Activated T-cell treated with anti-CD3 and anti-CD28 coated beads, Interleukin-2, amount 50 U/mL, for 48 hours (primary cell): ENCODE measurements at places on chromosomes 6 and 20.

DNA sequence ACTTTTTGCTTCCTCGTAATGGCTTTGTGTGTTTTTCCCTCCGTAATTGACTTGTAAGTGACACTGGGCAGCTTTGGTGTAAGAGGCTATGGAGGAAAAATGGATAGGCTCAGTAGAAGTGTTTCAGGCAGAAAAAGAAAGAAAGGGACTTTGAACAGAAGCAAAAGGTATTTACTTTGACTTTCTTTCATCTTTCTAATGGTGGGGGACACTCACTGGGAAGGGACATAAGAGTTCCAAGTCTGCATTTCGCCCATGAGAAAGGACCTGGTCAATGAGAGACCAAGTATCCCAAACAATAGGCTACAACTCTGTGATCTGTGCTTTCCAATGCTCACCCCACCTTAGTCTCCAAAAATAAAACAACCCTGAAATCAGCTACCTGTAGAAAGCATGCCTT lies 41.6 kb downstream of the NOX3 start:
- no peak for DNase-seq

DNA sequence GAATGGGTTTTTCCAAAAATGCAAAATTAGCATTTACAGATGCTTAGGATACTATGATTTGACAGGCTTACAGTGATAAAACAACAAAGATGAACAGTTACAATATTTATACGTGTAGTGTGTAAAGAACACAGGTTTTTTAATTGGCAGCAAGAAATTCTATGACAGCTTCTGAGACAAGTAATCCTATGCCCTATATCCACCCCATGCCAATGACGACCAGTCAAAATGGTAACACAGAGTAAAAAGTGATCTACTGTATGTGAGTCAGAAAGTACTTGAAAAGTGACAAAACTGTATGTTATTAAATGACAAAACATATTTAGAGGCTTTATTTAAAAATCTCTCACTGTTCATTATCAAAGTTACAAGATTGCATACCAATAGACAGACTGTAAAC lies 99.5 kb downstream of the PRDM1 start:
- no peak for DNase-seq

GRCh38 chr6:14130435-14131075 lies 13.0 kb downstream of the CD83 start:
- DNase-seq: no peak

GRCh38 chr20:44407402-44408184 lies 52.1 kb downstream of the HNF4A start:
- no peak for DNase-seq

DNA sequence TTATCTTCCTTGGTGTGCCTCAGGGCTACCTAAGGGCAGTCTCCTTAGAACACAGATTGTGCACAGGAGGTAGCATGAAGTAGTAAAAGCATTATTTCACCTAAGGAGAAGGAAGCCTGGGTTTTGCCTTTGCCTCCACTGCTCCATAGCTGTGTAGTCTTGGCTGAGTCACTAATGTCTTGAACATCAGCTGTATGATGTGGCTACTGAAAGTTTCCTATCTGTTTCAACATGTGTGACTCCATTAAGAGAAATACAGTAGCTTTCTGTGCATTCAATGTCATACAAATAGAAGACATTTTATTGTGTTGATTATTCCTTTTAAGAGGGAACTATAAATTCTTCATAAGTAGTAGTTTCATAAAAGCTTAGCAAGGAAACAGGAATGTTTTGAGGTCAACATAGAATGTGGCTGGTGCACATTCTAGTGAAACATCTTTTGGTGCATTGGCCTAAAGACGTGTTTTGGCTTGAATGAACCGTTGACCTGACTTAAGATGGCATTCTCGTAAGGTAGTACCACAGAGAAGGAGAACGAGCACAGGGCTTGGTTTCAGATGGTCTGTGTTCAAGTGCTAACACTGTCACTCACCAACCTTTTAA lies 70.6 kb downstream of the CTNNBL1 start:
- DNase-seq: no peak

- DNase-seq: no peak
These were observed 1.6 kb downstream of the ITPR3 start for GRCh38 chr6:33622456-33623431.

DNA sequence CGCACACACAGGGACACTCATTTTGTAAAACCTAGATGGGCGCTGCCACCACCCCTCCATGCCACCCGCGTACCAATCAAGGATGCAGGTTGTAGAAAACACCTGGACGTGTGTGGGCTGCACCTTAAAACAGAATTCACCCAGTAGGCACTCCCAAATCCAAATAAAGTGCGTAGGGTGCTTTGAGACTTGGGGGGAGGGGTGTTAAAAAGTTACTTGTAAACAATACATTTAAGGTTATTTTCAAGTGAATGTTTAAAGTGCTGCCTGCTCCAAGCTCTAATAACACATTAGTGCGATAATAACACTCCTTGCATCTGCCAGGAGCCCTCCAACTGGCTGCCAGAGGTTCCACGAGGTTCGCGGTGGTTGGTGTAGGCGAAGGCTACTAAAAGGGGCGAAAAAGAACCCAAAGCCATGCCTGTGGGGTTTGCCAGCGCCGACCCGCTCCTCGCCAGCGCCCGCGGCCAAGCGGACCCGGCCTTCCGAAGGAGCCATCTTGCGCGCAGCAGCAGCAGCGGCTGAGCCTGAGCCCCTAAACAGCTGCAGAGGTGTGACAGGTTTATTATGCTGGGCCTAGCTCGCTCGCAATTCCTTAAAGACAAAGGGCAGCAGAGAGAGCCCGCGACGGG lies 11.5 kb downstream of the FOXC1 start:
- no peak for DNase-seq

GRCh38 chr6:3797231-3798054 lies 45.9 kb upstream of the PXDC1 start:
- no peak for DNase-seq

DNA sequence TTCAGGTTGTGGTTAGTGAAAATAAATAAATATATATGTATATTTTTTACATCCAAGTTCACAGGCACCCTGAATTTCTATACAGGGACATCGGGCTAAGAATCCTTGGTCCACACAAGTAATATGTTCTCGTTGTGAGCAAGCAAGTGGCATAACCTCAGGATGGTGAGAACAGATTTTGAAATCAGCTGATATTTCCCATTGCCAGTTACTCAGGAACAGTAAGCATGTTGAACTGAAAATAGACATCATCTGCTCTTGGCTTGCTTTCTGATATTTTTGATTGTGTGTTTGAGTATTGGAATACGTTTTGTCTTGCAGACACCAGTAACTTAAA lies 87.7 kb downstream of the TRMT6 start:
- DNase-seq: no peak

- no peak for DNase-seq
These were observed 41.8 kb upstream of the LAMA4 start for GRCh38 chr6:112296122-112296521.

GRCh38 chr6:43325876-43326275 lies 17.2 kb upstream of the CRIP3 start:
- no peak for DNase-seq

- peak; percentile 68 for DNase-seq
These were observed 46.3 kb downstream of the GOPC start for GRCh38 chr6:117555882-117556498.

GRCh38 chr20:25301357-25301920 lies 53.6 kb downstream of the PYGB start:
- no peak for DNase-seq

DNA sequence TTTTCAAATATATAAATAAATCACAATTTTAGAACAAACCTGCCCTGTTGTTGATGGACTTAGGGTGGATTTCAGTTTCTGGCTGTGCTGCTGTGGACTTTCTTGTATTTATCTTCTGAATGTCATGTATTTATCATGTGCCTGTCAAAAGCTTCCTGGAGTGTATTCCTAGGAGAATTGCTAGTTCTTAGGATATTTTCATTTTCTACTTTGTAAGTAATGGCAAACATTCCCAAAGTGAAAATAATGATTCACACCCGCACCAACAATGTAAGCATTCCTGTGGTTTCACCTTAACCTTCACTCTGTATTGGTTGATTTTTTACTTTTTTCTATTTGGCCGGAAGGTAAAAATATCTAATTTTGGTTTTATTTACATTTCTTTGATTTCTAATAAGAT lies 387.8 kb downstream of the SMOC2 start:
- DNase-seq: no peak
